Stimulated activated CD4-positive, alpha-beta T cell treated with anti-CD3 and anti-CD28 coated beads, Interleukin-12 subunit alpha, Interleukin-12 subunit beta, amount 100 ng/mL, for 4 hours (primary cell): ENCODE measurements at places on chromosomes 13 and 19.
A peak's percentile ranks its signal among the peaks of the same experiment; 100 is the strongest.

DNA sequence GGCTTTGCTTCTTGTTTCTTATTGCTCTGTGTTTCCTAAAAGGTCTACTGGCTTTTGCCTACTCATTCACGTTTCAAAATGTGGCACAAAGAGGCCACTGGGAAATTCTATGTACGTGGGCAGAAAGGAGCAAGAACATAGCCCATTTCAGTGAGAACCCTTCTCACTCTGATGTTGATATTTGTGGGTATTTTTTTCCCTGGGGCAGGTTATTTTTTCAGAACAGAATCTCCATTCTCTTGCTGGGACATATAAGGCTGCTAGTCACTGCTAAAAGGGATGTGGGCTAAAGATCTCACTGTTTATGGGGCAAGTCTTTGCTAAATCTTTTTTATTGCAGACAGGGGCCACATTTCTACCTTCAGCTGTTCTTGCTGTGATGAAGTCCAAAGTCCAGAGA lies 27.1 kb downstream of the EDNRB start:
- no peak for DNase-seq

- no peak for DNase-seq
Observed at GRCh38 chr13:94479616-94480015, at the start of gene DCT. DCT (minus strand) TSS chr13:94479682; CDS start chr13:94479255, 427 bp downstream.

DNA sequence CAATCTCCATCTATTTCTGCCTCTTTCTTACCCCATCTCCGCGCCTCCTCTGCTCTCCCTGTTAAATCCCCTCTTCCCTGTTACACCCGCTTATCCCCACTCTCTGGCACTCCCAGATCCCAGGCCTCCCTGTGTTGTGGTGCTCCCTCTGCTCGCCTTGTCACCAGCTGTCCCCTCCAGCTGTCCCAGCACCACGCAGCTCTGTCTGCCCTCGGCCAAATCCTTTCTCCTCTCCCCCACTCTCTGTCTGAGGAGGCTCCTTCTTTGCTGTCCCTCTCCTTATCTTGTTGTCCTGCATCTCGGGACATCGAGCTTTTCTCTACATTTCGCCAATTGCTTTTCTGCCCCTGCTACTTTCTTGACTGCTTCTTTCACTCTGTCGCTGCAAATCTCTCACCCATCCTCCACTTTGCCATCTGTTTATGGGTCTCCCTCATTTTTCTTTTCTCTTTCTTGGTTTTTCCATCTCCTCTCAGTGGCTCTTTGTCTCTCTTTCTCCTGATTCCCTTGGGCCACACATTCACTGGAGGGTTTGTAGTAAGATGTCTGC lies 941 bp downstream of the ZNF160 start:
- no peak for DNase-seq

GRCh38 chr19:35959040-35959967 lies 23.1 kb downstream of the LRFN3 start:
- peak; percentile 76 for DNase-seq

- DNase-seq = no peak
Observed at GRCh38 chr13:97422118-97423054, 11.6 kb upstream of the RAP2A start.

DNA sequence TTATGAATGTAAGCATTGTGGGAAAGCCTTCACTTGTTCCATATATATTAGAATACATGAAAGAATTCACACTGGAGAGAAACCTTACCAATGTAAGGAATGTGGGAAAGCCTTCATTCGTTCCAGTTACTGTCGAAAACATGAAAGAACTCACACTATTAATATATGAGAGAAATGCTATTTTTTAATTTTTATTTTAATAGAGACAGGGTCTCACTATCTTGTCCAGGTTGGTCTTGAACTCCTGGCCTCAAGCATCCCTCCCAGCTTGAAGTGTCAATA lies 7.0 kb upstream of the ZNF440 start:
- no peak for DNase-seq

- no peak for DNase-seq
Observed at GRCh38 chr13:97224544-97225300, 2.6 kb downstream of the MBNL2 start.

DNA sequence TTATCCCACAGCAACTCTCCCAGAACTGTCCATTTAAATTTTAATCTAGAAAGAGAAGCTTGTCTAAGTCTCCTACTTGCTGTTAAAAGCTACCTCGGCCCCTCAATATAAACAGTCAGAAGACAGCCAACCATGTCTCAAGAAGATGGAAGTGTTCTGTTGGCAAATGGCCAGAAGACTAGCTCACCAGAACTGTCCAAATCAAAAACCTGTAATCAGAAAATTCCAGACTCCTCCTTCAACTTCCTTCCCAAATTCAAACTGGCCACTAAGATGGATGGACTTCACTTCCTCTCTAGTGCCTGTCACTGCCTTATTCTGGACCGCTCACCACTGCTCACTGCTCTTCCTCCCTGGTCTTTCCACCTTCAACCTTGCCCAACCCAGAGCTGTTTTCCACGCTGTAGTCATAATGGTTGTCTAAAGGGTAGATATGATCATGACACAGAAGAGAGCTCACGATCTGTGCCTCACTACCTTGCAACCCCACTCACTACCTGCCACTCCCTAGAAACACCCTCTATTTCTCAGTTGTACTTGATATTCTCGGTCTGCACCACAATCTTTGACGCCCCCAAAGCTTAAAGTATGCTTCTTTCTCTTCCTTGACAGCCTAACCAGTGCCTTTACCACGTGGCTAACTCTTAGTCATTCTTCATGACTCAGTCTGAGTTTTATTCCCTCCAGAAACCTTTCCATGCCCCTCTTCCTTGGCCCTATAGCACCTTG lies 9.2 kb downstream of the FGF14 start:
- DNase-seq = peak; percentile 2

DNA sequence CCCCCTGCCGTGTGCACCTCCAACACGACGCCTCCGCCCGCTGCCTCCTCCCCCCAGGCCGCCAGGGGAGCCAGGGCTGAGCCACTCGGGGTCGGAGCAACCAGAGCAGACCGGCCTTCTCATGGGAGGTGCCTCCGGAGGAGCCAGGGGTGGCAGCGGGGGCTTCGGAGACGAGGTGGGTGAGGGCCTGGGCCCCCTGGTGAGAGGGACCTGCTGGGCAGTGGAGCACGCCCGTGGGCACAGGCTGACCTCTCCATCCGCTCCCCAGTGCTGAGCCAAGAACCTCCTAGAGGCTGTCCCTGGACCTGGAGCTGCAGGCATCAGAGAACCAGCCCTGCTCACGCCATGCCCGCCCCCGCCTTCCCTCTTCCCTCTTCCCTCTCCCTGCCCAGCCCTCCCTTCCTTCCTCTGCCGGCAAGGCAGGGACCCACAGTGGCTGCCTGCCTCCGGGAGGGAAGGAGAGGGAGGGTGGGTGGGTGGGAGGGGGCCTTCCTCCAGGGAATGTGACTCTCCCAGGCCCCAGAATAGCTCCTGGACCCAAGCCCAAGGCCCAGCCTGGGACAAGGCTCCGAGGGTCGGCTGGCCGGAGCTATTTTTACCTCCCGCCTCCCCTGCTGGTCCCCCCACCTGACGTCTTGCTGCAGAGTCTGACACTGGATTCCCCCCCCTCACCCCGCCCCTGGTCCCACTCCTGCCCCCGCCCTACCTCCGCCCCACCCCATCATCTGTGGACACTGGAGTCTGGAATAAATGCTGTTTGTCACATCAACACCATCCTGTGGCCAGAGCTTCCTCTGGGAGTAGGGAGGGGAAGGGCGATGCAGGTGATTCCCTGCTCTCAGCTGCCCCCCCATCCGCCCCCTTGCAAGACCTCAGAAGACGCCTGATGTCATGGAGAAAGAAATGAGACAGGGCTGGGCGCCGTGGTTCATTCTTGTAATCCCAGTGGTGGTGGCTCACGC lies 12.0 kb downstream of the BCAM start:
- DNase-seq = no peak

DNA sequence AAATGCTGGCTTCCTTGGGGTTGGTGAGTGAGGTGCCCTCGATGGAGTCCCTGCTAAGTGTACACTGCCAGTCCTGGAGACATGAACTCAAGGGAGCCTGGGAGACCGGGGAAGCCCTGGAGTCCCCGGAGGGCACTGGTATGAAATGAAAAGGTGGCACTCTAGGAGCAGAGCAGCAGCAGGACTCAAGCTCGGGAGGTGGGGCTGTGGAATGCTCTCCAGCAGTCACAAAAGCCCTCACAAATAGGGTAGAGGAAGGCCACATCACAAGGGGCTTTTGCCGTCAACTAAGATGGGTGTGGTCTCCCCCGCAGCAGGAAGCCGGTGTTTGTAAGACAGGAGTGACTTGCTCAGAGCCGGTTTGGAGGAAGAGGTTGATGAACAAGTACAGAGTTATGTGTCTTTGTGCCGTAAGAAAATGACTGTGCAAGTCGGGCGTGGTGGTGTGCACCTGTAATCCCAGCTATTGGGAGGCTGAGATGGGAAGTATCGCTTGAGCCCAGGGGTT lies 19.3 kb downstream of the CCNE1 start:
- DNase-seq = peak; percentile 30

DNA sequence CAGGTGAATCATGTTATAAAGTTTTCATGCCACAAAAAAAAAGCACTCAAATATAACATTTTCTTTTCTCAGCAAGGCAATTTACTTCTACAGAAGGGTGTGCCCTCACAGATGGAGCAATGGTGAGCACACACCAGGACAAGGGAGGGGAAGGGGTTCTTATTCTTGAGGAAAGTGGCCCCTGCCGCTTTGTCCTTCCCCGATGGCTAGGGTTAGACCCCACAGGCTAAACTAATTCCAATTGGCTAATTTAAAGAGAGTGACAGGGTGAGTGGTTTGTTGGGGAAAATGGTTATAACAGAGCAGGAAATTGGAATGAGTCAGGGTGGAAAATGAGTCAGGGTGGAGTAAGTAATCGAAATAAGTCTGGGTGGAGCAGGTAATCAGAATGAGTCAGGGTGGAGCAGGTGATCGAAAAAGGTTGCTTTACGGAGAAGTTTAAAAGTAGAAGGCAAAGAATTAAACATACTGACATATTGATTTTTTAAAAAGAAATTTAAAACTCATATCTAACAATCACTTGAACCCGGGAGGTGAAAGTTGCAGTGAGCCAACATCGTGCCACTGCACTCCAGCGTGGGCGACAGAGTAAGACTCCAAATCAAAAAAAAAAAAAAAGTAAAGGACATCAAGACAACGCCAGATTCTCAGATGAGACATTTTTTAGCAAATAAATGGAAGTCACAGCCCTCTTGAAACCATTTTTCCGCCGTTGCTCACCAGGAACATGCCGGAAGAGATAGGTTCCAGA lies 813 bp downstream of the ZNF562 start:
- peak; percentile 12 for DNase-seq

- DNase-seq = no peak
Observed at GRCh38 chr13:33918199-33918932, 100.4 kb downstream of the RFC3 start.

DNA sequence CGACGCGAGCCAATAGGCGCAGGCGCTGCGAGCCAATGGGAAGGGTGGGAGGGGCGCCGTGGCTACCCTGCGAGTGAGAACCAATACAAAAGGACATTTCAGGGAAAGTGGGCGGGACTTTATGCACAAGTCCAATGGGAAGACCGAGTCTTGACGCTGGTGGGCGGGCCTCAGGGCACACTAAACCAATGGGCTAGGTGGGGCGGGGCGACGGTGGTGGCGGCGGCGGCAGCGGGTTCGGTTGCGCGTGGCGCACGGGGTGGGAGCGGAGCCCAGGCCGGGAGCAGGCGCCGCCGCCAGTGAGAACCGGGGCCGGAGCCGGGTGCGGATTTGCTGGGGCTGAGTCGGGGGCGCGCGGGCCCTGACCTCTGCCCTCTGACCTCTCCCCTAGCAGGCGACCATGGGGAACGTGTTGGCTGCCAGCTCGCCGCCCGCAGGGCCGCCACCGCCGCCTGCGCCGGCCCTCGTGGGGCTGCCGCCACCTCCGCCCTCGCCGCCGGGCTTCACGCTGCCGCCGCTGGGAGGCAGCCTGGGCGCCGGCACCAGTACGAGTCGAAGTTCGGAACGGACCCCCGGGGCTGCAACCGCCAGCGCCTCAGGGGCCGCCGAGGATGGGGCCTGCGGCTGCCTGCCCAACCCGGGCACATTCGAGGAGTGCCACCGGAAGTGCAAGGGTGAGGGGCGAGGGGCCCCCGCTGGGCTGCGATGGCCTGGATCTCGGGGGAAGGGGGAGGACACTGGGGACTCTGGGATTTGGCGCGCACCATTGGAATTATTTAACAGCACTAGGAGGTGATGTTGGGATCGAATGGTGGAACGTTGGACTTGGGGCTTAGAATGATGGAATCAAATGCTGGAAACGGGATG lies at the start of gene TOMM40:
TSS of gene TOMM40 (plus strand) at position 239 of the 867 bp plus-strand sequence. CDS start at position 401, 162 bp downstream.
- peak; percentile 36 for DNase-seq
